ENCODE measurements at places on chromosomes 5 and 9.
A peak's percentile ranks its signal among the peaks of the same experiment; 100 is the strongest.

- DNase-seq, result no peak
These were observed 51.1 kb upstream of the COL5A1 start for GRCh38 chr9:134590240-134591081.

GRCh38 chr5:84057211-84057610, 327.5 kb downstream of the EDIL3 start:
- no peak for DNase-seq

GRCh38 chr5:6565492-6565891, 67.4 kb downstream of the NSUN2 start:
- DNase-seq, result no peak

GRCh38 chr9:83598487-83598886, 24.5 kb upstream of the IDNK start:
- no peak for DNase-seq

GRCh38 chr9:77440057-77440456, 208.1 kb downstream of the GNA14 start:
- no peak for DNase-seq

- no peak for DNase-seq
These were observed 80.2 kb downstream of the OSTF1 start for GRCh38 chr9:75168270-75169178.

DNA sequence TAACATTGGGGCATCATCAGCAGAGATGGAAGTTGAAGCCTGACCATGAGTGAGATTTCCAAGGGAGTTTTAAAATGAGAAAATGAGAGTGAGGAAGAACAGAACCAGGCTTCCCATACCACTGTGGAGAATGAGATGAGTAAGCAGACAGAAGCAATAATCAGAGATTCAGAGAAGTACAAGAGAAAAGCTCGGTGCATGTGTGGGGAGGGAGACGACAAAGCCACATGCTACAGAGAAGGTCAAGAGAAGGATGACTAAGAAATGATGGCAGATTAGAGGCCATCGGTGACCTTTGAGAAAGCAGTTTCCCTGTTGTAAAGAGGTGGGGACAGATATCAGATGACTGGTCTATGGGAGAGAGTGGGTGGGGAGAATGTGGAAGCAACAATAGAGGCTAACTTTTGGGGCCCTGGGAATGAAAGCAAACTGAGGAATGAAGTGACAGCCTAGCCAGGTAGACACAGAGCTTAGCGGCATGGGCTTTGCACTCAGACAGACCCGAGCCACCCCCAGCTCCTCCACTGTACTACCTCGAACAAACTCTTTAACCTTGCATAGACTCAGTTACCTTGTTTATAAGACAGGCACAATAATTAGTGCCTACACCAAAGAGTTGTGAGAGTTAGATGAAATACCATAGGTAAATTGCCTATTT, 207.7 kb downstream of the PIK3R1 start:
- DNase-seq, result no peak

GRCh38 chr5:154757814-154758406, 2.7 kb downstream of the LARP1 start:
- DNase-seq, result peak; percentile 2

DNA sequence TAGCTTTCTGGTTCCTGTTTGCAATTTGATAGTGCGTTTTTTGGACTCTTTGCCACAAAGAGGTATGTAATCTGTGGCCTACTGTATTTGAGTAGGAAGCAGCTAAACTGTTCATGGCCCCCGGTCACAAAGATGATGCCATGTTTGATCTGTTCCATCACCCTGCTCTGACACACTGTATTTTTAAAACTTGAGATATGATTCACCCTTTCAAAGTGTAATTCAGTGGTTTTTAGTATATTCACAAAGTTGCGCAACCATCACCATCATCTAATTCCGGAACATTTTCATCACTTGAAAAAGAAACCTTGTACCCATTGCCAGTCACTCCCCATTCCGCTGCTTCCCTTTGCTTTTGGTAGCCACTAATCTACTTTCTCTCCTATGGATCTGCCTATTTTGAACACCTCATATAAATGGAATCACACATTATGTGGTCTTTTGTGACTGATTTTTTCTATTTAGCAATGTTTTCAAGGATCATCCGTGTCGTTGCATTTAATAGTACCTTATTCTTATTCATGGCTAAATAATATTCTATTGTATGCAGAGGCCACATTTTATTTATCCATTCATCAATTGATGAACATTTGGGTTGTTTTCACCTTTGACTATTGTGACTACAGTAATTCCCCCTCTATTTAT, 141.6 kb downstream of the NR3C1 start:
- DNase-seq, result no peak

DNA sequence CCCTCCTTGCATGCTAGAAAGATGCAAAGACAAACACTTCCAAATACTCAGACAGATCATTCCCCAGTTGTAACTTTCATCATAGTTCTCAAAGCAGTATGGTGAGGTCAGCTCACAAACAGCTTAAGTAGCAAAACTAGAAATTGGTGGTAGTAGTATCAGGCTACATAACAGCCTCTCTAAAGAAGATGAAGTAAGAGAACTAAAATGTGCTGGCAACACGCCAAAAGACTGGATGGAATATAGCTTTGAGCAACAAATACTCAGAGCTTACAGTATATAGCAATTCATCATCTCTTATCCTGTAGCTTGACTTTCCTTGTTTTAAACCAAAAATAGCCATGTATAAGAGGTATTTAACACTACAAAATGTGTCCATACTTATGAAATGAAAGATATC, 7.5 kb downstream of the PFDN1 start:
- DNase-seq, result no peak

GRCh38 chr5:72937517-72938061, 18.3 kb upstream of the FCHO2 start:
- no peak for DNase-seq

GRCh38 chr5:161167016-161167767, 315.2 kb upstream of the ATP10B start:
- DNase-seq, result no peak

GRCh38 chr5:134554319-134555222, 29.1 kb downstream of the JADE2 start:
- DNase-seq, result peak; percentile 6

GRCh38 chr5:45695804-45696156, 400 bp downstream of the HCN1 start:
- DNase-seq, result no peak

DNA sequence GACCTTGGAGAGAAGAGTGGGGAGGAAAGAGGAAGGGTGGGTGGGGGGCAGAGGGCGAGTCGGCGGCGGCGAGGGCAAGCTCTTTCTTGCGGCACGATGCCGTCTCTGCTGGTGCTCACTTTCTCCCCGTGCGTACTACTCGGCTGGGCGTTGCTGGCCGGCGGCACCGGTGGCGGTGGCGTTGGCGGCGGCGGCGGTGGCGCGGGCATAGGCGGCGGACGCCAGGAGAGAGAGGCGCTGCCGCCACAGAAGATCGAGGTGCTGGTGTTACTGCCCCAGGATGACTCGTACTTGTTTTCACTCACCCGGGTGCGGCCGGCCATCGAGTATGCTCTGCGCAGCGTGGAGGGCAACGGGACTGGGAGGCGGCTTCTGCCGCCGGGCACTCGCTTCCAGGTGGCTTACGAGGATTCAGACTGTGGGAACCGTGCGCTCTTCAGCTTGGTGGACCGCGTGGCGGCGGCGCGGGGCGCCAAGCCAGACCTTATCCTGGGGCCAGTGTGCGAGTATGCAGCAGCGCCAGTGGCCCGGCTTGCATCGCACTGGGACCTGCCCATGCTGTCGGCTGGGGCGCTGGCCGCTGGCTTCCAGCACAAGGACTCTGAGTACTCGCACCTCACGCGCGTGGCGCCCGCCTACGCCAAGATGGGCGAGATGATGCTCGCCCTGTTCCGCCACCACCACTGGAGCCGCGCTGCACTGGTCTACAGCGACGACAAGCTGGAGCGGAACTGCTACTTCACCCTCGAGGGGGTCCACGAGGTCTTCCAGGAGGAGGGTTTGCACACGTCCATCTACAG, 760 bp downstream of the NPR3 start:
- DNase-seq, result no peak

GRCh38 chr9:69548681-69549080, 123.5 kb downstream of the APBA1 start:
- no peak for DNase-seq

- DNase-seq, result no peak
These were observed 530.4 kb upstream of the CDH9 start for GRCh38 chr5:27568811-27569210.

DNA sequence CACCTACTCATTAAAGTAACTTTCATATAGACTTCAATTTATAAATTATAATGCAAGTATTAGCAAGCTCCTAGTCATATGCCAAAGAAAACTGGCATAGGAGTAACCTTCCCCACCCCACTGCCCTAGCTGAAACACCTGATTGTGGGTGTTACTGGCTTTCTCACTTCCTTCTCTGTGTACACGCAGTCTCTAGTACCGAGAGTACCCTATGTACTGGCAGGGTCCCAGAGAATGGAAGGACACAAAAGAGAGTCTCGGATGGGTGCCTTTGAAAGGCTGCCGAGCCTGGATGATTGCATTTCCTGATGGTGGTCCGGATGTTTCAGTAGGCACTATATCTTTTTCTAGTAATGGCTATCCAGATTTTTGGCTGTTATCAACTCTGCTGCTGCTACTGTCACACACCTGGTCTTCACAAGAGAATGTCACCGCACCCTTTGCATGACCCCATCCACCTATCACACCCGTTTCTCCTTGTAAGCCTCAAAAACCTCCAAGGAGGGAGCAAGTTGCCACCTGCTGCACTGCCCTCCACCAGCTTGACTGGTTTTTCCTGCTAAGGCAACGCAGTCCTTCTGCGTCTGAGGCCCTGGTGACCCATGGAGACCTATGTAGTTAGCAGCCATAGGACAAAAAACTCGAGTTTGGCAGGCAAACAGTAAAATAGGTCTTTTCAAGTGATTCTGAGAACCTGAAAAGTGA, 53.8 kb upstream of the CLINT1 start:
- no peak for DNase-seq

- DNase-seq, result no peak
These were observed 57.6 kb downstream of the TMEM174 start for GRCh38 chr5:73230264-73231245.

DNA sequence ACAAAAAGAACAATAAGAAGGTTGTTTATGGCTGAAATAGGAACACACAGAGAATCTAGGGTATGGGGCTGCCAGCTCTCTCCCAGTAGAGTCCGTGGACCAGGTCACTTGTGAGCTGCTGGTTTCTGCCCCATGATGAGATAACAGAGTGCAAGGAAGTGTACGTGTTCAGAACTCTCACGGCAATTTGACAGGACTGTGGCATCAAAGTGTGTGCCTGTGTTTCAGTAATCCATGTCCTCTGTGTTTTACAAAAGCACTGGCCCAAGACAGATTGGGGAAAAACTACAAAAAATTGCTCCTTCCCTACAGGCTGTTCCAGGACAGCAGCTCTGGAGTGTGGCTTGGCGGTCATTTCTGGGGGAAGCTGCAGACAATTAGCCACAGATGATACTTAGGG, 184.6 kb downstream of the AUH start:
- no peak for DNase-seq
